ENCODE measurements at places on chromosomes 2 and 18.

DNA sequence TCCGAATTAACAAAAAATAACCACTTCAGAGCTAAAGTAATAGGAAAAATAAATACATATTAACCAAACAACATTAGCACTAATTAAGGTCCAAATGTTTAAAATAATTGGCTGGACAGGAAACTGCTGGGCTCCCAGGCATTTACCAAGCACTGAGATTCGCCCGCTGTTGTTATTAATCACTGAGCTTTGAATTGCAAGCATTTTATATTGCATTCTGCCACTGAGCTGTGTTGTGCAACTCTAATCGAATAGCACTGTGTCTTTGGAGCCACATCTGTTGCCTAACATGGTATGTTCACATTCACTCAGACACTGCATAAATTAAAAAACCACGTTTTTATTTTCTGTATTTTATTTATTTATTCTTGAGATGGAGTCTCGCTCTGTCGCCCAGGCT, 88.9 kb downstream of the SOWAHC start:
- DNase-seq: no peak

DNA sequence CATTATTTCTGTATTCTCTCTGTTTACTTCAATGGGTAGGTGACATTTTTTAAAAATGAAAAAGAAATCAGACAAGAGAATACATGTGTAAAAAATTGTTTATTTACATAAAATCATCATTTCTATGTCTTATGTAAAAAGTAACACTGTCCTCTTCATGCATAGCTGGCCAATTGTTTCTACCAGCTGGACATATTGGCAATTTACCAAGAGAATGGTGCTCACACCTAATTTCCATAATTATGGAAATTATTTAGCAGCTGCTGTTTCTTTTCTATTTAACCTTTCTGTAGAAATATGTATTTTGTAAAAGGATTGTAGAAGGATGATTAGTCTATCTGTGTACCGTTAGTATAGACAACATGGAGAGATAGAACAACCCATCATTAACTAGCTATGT, 791.9 kb downstream of the TRIB2 start:
- DNase-seq: no peak

- DNase-seq: no peak
These were observed 74.7 kb downstream of the SDC1 start for GRCh38 chr2:20150110-20150706.

- DNase-seq: no peak
These were observed 79.8 kb downstream of the DTNA start for GRCh38 chr18:34789768-34790344.

GRCh38 chr2:205245001-205245400, 437.3 kb upstream of the NRP2 start:
- no peak for DNase-seq

- DNase-seq: no peak
These were observed 247.3 kb downstream of the ZNF385B start for GRCh38 chr2:179614121-179614520.

DNA sequence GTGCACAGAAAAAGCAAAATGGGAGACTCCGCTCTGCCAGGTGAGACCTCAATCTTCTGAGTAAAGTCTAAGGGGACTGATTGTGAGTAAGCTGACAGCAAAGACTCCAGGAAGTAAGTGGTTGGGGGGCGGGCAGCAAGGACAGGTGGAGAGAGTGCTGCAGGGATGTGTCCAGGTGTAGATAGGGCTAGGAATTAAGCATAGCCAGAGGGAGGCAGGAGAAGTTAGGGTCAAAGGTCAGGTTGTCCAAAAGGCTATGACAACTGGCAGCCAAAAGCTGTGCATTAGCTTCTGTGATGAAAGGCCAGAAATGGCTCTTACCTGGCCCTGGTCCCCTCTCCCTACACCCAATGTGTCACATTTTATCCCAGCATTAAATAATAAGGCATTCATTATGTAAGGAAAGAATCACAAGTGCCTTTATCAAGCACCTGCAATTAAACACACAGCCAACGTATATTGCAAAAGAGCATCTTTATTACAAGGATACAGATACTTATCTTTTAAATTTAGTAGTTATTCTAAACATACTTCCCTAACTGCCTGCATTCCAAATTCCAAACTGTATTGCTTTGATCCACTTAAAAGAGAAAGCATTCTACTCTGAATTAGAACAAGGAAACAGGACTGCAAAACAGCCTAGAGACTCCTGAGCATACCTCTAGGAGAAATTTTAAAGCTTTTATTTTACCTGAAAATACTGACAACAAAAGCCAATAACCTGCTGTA, 247.9 kb downstream of the IRS1 start:
- DNase-seq: no peak

- no peak for DNase-seq
These were observed 183.0 kb downstream of the PHLPP1 start for GRCh38 chr18:62898359-62898758.

DNA sequence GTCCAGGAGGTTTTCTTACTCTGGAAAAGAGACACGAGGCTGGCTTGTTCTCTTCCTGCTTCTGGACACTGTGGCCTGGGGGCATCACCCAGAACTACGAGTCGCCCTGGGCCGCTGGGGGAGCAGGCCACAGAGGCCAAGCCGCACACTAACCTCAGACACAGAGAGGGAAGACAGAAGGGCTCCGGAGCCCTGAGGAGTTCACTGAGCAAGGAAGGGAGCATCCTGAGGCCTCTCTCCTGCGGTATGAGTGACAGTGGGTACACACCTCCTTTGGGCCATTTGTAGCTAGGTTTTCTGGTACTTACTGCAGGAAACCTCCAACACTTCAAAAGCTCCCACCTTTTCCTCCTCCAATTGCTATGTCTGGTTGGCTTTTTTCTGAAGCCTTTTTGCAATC, 494.1 kb downstream of the DLGAP1 start:
- DNase-seq: no peak

GRCh38 chr2:159903443-159904126, 105.6 kb upstream of the CD302 start:
- DNase-seq: no peak

DNA sequence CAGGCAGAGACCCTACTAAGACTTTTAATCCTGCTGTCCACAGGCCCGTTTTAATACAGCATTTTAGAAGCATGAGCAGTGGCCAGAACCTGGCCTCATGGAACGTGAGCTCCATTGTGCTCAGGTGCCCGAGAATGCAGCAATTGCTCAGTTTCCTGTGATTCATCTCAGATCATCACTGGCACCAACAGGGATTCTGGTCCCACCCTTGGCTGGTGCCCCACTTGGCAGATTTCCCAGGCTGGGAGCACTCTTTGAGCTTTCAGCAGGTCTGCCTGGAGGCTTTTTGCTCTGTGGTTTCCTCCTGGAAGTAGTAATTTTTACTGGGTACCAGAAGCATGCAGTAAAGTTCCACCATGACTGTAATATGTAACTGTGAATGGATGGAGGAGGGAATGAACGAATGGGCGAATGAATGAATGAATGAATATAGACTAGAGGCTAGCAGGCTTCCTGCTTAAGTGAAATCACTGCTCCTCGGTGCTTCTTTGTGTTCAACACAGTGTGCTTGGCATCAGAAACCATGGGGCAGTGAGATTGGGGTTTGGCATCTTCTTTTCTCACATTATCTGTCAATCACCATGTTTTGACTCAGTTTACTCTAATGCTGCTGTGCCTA, 312.9 kb downstream of the PRKCE start:
- peak; percentile 28 for DNase-seq

DNA sequence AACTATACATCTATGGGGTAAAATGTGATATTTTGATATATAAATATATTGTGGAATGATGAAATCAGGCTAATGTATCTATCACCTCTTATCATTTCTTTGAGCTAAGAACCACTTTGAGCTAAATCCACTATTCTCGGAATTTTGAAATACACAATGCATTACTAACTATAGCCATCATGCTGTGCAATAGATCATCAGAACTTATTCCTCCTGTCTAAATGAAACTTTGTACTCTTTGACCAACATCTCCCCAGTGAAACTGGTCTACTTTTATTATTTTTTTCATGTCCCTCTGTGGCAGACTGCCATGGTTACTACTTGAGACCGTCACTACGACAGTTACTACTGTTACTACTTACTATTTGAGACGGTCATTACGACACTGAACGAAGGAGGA, 11.4 kb downstream of the PECR start:
- no peak for DNase-seq

DNA sequence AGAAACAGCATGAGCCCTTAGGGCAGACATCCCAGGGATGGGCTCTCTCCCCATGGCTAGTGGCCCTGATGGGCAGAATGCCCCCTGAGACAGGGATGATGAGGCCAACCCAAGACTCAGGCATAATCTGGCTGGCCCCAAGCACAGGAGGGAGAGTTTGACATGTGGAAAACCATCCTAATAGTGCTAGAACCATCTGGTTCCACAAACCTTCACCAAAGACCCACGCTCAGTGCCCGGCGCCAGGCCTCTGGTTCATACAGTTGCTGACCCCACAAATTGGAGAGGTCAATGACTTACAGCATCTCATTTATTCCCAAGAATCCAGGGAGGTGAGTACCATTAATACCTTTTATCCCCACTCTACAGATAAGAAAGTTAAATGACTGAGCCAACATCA, 95.5 kb downstream of the TNS1 start:
- DNase-seq: no peak

DNA sequence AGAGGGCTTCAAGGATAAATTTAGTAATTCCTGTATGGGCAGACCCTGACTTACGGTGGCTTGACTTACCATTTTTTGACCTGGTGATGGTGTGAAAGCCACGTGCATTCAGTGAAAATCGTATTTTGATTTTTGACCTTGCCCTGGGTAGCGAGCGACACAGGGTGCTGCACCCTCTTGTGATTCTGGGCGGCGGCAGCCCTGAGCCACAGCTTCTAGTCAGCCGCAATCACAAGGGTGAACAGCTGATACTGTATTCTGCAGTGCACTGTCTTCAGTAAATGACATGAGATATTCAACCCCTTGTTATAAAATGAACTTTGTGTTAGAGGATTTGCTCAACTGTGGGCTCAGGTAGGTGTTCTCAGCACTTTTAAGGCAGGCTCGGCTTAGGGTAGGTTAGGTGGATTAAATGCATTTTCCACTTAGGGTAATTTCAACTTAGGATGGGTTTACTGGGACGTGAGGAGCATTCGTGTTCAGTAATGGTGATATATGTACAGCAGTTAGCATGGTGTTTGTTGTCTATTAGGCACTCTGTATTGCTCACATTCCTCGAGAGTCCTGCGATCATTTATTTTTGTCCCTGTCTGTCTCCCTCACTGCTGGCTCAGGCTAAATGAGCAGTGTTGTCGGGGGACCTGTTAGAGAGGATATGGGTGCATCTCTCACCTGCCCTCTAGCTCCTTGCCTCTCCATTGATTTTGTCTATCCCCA, 109.9 kb downstream of the CEP192 start:
- DNase-seq: no peak

All from liver (tissue), 10 donors.